ENCODE measurements at places on chromosomes 4 and X.
A peak's percentile ranks its signal among the peaks of the same experiment; 100 is the strongest.

- DNase-seq, result no peak
Measured at GRCh38 chr4:42280327-42281095, 116.8 kb upstream of the SHISA3 start.

DNA sequence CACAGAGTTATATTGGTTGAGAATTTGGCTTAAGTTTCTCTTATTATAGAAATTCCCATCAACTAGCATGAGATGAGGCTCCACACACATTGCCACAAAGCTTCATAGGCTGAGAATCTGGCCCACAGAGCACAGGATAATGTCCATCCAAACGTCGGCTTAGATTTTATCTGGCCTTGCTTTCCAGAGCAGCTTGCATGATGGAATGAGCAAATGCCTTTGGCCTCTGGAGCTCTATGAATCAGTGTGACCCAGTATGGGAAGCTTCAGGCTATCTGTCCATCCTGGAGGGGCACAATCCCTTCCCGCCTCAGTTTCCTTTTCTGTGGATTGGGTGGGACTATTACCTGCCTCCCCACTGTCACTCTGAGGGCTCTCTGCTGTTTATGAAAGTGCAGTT, 131.5 kb upstream of the NDP start:
- DNase-seq, result no peak

- DNase-seq, result no peak
Measured at GRCh38 chr4:54945838-54946237, 179.6 kb downstream of the KDR start.

- DNase-seq, result no peak
Measured at GRCh38 chrX:129553619-129554288, 13.7 kb downstream of the OCRL start.

- no peak for DNase-seq
Measured at GRCh38 chr4:67727124-67727850, 26.3 kb upstream of the UBA6 start.

DNA sequence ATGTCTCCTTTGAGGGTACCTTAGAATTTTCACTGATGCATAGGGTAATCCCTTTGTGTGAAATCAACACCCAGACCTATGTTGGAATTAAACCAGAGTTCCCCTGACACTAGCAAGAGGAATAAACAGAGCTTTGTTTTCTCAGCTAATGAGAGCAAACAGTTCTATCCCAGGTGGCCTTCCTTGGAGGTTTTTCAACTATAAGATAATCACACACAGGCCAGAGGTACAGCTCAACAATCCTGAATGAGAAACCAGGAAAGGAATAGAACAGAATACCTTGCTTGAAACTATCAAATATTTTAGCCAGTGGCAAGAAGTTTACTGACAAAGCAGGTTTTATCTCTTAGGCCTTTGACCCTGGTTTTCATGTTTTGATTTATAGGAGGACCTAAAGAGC, 100.2 kb downstream of the OTC start:
- no peak for DNase-seq

- no peak for DNase-seq
Measured at GRCh38 chrX:16783452-16783851, 2.8 kb upstream of the TXLNG start.

GRCh38 chr4:15729910-15730533, 27.2 kb downstream of the BST1 start:
- DNase-seq, result peak; percentile 63

DNA sequence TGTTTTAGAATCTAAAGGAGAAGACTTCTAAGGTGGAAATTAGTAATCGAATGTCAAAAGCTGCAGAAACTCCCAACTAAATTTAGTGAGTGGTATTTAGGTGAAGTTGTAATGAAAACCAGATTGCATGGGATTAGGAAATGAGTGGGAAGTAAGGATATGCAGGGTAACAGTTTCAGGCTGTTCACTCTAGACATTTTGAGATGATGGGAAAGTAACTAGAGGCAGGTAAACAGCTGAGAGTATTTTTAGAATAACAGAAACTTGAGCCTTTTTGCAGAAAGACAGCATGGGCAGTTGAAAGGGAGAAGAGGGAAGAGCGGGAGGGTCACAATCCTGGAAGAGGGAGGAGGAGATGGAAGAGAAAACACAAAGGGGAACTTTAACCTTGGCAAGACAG, 12.7 kb downstream of the SPRY1 start:
- DNase-seq, result no peak

DNA sequence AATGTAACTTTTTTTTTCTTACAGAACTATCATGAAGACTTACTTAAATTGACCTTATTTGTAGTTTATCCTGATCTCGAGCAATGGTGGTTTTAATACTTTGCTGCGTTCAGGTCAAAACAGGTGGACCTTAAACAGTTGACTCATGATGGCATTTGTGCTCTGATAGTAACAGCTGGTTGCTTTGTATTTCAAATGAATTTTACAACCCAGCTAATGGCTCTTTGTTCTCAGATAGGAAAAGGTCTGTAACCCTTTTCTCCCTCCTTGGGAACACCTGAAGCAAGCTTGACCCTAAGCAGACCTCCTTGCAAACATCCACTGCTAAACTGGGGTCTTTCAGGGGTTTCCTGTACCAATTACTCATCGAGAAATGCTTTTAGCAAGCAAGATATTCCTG, 79.2 kb downstream of the F11 start:
- no peak for DNase-seq

- no peak for DNase-seq
Measured at GRCh38 chr4:133188433-133189146, 39.5 kb downstream of the PCDH10 start.

DNA sequence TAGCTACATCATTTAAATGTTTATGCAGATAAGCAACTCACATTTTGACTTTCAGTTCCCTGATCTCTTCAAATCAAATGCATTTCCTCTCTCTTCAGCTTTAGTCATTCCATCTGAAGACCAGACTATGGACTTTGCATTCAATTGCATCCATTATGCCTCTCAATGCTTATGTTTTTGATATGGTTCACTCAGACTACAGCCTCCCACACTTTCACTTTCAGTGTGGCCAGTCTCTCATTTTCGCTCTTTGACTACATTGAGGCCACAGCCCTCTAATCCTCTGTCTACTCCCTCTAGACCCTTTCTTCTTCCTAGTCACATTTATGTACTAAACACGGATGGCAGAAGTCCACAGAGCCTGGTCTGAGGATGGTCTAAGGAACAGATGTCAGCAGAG, 24.5 kb upstream of the VEGFC start:
- no peak for DNase-seq

DNA sequence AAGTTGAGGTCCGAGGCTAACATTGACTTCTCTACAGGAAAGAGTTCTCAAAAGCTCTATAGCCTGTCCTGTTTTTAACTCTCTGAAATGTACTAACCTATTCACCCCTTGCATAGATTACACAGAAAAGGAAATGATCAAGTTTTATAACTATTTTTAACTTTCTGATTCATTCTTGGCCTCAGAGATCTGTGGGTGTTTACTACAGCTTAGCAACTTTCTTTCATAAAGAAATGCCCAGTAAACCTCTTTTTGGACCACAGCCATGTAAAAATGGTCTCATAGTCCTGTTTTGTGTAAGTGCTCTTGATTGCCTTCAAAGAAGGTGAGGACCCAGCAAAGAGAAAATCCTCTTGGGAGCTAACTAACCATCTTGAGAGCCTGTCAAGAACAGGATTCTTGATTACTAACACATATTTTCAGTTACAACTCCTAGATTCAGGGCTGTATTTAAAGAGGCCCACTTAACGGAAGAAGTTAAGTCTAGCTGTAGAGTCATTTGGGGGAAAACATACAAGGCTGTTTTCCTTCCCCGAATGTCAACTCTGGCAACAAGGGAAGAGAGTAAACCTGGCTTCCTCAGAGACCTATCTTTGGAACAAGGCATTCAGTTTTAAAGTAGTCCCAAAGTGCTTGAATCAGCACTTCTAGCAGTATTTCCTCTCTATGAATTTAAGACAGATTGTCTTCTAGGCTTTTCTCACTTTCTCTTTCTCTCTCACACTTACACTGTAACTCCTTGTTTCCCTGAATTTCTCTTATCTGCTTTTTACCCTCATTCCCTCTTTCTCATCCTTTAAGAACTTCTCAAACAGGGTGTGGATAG, 78.2 kb downstream of the IL21 start:
- DNase-seq, result no peak

GRCh38 chrX:142084611-142085010, 120.5 kb downstream of the MAGEC2 start:
- no peak for DNase-seq

DNA sequence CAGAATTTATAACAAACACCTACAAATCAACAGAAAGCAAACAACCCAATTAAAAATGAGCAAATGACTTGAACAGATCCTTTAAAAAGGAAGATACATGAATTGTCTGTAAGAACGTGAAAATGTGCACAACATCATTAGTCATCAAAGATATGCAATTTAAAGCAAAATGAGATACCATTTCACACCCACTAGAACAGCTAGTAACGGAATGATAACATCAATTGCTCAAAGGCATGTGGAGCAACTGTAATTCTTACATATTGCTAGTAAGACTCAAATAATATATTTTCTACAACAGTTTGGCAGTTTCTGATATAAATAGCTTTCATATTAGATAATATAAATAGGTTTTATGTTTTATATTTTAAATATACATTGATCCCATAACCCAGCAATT, 82.5 kb downstream of the LCORL start:
- DNase-seq, result no peak

- DNase-seq, result no peak
Measured at GRCh38 chr4:1385373-1386340, 20.6 kb downstream of the NKX1-1 start.

DNA sequence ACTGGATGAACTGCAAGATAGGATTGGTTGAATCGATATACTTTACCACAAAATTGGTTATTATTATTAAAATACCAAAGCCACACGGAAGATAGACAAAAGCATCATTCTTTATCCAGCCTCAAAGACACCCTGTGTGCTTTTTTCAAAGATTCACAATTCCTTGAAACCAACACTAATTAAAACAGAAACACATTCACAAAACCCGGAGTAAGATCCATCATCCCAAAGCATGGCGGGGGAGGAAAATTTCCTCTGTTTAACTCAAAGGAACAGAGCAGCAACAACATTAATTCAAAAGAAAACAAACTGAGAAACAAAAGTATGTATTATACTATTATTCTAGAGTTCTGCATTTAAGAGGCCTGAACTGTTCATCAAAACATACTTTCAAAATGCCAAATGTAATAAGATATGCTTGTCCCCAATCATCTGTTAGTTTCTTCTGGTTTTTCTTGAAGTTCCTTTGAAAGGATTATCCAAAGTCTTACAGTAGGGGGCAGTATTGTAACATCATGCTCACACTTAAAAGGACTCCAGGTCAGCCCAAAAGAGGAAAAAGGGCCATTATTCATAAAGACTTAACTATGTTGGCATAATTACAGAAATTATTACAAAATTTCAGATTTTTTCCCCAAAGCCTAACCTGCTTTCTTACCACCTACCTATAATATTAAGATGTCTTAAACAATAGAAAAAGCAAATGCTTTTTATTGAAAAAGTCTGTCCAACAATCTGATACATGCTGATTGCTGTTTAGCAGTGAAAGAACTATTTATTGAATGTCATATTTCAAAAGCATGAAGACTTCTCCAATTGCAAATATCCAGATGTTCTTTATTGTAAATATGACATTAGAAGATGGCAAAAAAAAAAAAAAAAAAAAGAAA, 168.7 kb downstream of the SCFD2 start:
- peak; percentile 80 for DNase-seq

GRCh38 chr4:95091272-95091671, 333.5 kb downstream of the BMPR1B start:
- DNase-seq, result no peak

DNA sequence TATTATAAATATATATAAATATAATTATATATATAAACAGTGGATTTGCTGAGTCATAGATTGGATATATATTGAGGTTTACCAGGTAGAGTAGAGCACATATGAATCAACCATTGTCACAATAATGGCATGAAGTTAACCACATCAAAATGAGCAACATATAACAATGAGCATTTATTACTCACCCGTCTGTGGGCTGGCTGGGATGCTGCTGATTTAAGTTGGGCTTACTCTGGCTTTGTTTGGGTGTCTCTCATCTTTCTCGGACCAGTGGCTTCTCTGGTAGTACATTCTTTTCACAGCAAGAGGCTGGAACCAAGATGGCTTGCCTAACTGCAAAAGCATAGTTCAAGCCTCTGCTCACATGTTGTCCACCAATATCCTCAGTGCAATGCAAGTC, 111.7 kb upstream of the TAPT1 start:
- DNase-seq, result no peak

DNA sequence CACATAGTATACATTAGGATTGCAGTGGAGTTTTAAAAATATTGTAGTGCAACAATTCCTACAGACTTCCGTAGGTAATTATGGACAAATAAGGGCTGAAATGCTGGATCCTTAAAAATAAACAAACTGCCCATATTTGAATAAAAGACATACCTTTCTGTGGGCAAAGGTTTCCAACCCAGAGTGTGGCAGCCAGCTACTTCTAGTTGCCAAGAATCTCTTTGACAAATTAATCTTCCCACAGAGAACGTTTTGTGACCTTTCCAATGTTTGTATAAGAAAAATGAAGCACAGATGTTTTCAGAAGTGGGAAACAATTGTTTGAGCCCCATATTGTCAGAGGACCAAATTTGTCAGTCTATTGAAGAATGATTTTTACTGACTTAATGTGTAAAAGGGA, 21.1 kb downstream of the GRPR start:
- no peak for DNase-seq

- DNase-seq, result no peak
Measured at GRCh38 chr4:152981278-152981677, 45.2 kb downstream of the FHDC1 start.

DNA sequence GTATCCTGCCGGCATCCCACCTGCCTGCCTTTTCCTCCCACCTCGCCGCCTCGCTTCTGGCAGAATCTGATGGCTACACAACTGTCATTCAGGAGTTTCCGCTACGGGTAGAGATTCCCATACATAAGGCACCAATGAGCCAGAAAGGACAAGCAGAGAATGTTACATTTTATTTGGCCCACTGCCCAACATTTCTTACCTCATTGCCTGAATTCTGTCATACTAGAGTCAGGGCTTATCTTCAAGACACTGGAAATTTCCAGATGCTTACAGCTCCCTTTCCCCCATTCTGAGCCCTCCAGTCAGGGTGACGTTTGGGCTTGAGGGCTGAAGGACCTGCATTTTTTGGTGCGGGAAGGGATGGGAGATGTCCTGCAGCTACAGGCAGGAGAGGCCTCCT, 113.0 kb downstream of the NHS start:
- no peak for DNase-seq

- no peak for DNase-seq
Measured at GRCh38 chr4:111510535-111510934, 634.7 kb upstream of the FAM241A start.

- no peak for DNase-seq
Measured at GRCh38 chr4:185969657-185970056, 99.3 kb upstream of the TLR3 start.

GRCh38 chr4:18695733-18696527, 674.4 kb upstream of the LCORL start:
- DNase-seq, result no peak

DNA sequence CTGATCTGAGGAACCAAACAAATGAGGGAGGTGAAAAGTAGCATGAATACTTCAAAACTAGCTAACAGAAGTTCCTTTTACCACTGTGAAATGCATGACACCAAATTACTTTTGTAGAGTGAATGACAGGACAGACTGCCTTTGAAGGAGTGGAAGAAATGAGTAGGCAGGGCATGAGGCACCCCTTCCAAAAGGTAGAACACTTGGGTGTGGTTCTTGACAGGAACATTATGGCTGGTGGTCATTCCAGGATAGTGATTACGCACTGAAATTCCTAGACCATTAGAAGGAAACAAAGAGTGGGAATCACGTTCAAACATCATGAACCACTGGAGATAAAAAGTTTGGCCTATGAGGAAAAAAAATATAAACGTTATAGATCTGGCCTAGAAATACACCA, 4.9 kb downstream of the HUWE1 start:
- no peak for DNase-seq
